Stimulated activated CD8-positive, alpha-beta memory T cell treated with anti-CD3 and anti-CD28 coated beads, Interleukin-12 subunit alpha, Interleukin-12 subunit beta, amount 100 ng/mL, for 1 hour (primary cell): ENCODE measurements at places on chromosomes 12 and 14.

GRCh38 chr14:63644741-63645140 is 3.1 kb upstream of the WDR89 start:
- DNase-seq = no peak

GRCh38 chr14:103074729-103075367 is 9.2 kb upstream of the LBHD2 start:
- no peak for DNase-seq

GRCh38 chr14:105855893-105856675 is 329.7 kb downstream of the TMEM121 start:
- DNase-seq = no peak

- no peak for DNase-seq
Measured at GRCh38 chr14:60102389-60102788, 10.7 kb downstream of the PCNX4 start.

- no peak for DNase-seq
Measured at GRCh38 chr12:5124401-5124800, 80.7 kb downstream of the KCNA5 start.
